ENCODE measurements at places on chromosomes 12 and 14. TPM values are rescaled to one million over a fixed set of nuclear protein-coding genes. Genes with fewer than 3 reads are reported as not detected.

DNA sequence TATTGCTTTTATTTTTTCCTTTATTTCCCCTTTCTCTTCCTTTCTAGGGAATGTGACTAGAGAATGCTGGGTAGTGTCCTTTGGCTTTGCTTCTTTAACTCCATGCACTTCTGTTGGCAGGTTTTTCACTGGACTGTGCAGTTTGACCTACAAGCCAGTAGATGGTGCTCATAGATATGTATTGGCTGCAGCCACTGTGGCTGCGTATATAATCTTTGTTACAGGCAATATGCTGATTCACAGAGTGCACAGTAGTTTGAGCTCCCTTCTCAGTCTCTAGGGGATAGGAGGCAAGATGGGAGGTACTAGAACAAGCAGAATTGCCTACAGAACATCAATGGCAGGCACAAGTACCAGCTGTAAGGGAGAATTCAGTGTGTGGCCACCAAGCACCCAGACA lies 503.5 kb downstream of the LRFN5 start:
- DNase-seq: no peak

C1QL4 gene
- total RNA-seq: not detected

DNA sequence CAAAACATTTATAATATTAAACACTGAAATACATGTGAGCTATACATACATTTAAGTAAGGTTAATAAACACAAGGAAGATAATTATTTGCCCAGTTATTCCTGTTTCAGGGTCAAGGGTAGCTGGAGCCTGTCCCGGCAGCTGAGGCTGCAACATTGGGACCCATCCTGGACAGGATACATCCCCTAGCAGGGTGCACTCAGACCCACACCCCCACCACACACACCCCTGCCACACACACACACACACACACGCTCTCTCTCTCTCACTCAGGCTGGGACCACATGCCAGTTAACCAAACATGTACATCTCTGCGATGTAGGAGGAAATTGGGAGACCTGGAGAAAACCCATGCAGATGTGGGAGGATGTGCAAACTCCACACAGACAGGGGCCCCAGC lies 112.6 kb upstream of the TMCC3 start:
- no peak for DNase-seq

DNA sequence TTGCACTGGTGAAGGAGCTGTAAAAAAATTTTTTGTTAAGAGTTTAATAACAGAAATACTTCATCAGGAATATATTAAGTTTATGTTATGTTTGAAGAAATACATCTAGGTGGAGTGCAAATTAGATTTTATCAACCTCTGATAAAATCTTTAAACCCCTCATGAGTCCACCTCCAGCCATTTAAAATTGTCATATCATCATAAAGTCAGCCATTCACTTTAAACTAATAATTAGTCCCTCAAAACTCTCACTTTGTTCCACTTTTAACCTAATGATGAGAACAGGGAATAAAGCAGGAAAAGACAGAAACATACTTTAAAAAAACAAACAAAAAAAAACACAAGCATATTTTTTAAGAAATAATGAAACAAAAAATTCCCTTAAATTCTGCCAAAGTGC lies 25.1 kb downstream of the ZFC3H1 start:
- no peak for DNase-seq

DNA sequence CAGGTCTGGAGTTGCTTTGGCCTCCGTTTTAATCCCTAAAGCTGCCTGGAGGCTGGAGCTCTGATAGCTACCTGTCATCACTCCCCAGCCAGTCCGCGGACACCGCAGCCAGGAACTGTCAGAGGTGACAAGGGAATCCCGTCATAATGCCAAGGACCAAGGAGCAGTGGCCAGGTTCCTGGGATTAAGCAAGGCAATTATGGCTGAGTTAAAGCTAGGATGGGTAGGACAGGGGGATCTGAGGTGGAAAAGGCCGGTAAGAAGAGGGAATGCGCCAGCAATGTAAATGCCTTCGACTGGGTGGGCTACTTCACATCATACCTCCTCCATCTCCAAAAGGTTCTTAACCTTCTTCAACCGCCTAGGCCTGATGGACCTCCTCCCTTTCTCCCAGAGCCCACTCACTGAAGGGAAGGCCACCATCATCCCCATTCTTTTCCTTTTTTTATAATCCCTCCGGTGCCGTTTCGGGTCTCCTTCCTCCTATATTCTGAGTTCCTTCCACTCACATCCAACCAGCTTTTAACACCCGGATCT lies 1.9 kb downstream of the PPP1R3E start:
- peak; percentile 89 for DNase-seq

Measured in right cardiac atrium (tissue), 5 donors.